Immature natural killer cell (primary cell): ENCODE measurements at places on chromosomes 7 and 10.

DNA sequence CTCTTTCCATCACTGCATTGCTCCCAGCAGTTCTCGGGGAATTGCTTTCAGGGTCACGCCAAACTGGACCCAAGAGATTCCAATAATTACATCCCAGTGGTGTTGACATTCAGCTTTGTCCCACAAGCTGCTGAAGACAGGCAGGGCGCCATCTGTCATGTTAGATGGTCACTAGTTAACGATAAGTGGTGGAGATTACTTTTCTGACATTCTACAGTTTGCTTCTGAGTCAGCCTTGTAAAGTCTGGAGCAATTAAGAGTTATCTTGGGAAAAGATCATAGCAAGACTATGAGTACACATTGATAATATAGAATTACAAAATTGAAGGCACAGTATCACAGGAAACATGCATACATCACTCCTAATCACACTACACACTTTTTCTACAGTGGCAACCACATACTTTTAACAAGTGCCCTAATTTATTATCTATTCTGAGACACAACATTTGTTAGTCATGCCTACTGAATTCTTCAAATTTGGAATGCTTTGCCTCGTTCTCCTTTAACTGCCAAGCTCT is 41.9 kb downstream of the SEMA3C start:
- no peak for DNase-seq

- no peak for DNase-seq
Measured at GRCh38 chr10:30056767-30057355, 2.5 kb downstream of the JCAD start.

GRCh38 chr7:27520815-27521790 is 141.6 kb downstream of the HIBADH start:
- no peak for DNase-seq

- no peak for DNase-seq
Measured at GRCh38 chr7:90710466-90710850, 114.3 kb downstream of the CDK14 start.

- DNase-seq: no peak
Measured at GRCh38 chr7:29915481-29916215, 74.0 kb downstream of the SCRN1 start.

DNA sequence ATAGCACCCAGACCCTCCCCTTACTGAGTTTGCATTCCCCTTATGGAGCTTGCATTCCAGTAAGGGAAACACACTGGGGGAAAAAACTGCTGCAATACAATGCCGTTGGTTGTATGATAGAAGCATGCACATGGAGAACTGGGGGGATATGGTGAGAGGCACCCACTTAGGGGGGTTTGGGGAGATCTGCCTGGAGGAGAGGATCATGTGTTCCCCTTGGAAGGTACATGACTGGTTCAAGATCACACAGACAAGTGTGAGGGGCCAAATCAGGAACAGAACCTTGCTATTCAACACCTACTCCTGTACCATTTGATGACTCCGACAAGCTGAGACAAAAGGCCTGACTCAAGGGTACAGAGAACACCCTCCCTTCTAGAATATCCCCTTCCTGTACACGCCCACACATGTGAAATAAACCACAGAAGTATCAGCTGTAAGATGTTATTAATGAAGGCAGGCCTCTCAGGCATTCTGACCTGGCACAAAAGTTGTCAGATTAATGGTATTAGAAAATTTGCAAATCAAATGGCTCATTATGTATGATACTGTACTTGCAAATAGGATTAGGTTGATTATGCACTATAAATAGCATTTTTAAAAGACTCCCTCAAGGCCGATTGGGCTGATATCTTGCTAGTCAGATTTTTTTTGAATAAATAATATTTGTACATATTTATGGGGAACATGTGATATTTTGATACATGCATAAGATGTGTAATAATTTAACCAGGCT is 122.2 kb downstream of the NPY start:
- DNase-seq: no peak

- DNase-seq: no peak
Measured at GRCh38 chr7:139587535-139587934, 64.0 kb downstream of the CLEC2L start.

DNA sequence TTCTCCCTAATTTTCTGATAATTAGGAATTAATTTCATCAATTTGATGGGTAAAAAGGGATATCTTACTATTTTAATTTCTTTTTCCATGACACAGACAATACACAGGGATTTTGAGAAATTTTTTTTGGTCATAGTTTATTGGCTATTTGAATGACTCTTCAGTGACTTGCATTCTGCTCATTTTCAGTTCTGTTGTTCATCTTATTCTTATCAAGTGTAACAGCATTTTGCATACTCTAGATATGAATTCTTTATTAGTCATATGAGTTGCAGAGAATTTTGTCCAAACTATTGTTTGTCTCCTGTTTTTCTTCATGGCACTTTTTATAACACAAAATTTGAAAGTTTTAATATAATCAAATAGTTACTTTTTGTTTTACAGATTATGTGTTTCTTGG is 41.7 kb downstream of the MKLN1 start:
- no peak for DNase-seq

- no peak for DNase-seq
Measured at GRCh38 chr7:48528646-48529045, 357.4 kb downstream of the ABCA13 start.

- no peak for DNase-seq
Measured at GRCh38 chr10:120266022-120266421, 191.0 kb upstream of the PLPP4 start.
